Activated T-helper 1 cell treated with anti-CD3 and anti-CD28 coated beads, Interleukin-2, amount 50 U/mL, for 16 hours (primary cell): ENCODE measurements at places on chromosomes 5 and 9.

GRCh38 chr5:58548068-58548467 lies 34.8 kb upstream of the RAB3C start:
- DNase-seq, result no peak

DNA sequence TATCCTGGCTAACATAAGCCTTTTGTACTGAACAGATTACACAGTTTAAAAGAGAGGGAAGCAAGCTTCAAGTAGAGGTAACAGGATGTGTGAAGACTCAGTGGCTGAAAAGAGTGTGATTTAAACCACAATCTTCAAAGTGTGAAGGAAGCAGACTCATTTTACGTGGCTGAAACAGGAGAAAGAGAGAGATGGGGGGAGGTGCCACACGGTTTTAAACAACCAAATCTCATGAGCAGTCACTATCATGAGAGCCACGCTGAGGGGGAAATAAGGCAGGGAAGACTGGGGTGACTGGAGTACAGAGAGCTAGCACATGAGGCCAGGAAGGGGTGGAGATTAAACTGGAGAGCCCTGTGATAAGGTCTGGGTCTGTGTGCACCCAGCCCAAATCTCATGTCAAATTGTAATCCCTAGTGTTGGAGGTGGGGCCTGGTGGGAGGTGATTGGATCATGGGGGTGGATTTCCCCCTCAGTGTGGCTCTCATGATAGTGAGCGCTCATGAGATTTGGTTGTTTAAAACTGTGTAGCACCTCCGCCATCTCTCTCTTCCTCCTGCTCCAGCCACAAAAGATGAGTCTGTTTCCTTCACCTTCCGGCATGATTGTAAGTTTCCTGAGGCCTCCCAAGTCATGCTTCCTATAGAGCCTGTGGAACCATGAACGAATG lies 318.6 kb upstream of the CD180 start:
- DNase-seq, result no peak

GRCh38 chr9:78472111-78472510 lies 175.2 kb downstream of the PSAT1 start:
- DNase-seq, result no peak

- no peak for DNase-seq
Observed at GRCh38 chr9:74795803-74796202, 91.9 kb downstream of the TRPM6 start.

- DNase-seq, result no peak
Observed at GRCh38 chr5:134007581-134008265, 2.9 kb upstream of the VDAC1 start.

- no peak for DNase-seq
Observed at GRCh38 chr5:41574391-41574790, 64.0 kb upstream of the PLCXD3 start.

DNA sequence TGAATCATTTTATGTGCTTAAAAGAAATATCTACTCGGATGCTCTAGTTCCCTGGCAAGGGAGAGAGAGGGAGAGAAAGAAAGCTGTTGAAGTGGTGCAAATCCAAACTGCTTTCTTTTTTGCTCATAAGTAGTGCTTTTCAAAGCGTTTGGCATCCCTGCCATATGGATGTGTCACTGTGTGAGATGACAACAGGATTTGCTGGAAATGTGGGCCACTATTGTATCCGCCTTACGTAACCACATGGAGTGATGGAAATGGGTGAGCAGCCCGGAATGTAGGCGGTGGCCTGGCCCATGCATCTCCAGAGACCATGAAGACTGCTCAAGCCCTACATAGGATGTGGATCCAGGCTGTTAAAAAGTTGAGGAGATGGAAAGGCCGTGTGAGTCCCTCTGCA lies 30.8 kb downstream of the TJP2 start:
- no peak for DNase-seq

- DNase-seq, result no peak
Observed at GRCh38 chr5:6448622-6449464, at the start of gene UBE2QL1. TSS of gene UBE2QL1 (plus strand) at chr5:6448859. CDS start at chr5:6448894, 35 bp downstream.

- DNase-seq, result no peak
Observed at GRCh38 chr9:81473708-81474107, 215.6 kb downstream of the TLE1 start.

DNA sequence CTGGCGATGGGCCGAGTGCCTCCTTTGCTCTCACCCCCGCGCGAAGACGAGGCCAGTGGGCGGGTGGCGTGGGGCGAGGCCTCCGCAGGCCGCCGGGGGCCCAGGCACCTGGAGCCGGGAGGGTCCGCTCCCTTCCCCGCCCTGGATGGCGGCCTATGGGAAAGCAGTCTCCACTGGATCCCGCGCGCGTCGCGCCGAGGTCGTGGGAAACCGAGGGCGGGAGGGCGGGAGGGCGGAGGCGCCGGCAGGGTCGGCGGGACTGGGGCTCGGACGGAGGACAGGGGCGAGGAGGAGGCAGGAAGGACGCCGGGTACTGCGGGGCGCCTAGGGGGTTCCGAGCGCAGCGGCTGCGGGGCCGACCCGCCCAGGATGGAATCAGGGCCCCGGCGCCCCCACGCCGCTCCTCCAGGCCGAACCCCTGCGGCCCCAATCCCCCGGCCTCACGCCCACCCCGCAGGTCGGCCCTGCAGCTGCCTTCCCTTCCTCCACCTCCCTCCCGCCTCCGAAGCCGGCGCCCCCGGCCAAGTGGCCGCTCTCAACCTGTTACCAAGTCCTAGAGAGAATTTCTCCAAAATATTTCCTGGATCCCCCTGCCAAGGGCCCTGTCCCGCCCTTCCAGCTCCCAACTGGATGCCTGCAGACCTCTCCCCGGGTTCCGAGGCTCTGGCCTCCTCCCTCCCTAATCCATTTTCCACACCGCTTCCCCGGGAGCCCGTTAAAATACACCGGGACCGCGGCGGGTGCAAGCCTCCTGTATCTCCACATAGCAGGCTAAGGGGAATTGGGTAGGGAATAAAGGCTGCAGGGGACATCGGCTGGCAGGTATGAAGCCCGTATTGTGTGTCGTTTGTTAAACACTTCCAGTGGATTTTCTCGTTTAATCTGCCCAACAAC lies 146.3 kb downstream of the ERCC6L2 start:
- no peak for DNase-seq

- no peak for DNase-seq
Observed at GRCh38 chr9:13832446-13832845, 481.5 kb downstream of the NFIB start.

DNA sequence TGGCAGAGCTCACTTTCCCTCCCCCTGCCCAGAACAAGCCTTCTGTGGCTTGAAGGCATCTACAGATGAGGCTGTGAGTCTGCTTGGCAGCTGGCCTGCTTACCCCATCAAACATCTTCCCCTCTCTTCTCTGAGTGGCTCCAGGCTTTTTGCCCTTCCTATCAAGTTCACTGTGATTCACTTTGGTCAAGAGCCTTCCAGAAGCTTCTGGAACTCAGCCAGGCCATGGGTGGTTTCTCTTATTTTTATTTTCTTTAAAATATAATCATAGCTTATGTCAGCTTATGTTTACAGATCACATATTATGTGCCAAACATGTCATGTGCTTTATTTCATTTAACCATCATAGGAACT lies 267.0 kb downstream of the SEC61B start:
- no peak for DNase-seq

DNA sequence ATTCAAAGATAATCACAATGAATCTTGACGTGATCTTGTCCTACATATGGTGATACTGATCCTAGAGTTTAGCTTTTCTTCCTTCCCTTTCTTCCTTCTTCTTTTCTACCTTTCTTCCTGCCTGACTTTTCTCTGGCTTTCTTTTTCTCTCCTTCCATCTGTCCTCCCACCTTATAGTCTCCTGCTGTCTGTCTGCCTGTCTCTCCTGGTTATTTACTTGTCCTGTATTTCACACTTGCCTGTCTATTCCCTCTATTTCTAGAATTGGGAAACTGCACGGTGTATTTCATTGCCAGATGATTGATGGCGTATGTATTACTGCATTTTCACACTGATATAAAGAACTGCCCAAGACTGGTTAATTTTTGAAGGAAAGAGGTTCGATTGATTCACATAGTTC lies 718.1 kb upstream of the CDH6 start:
- DNase-seq, result no peak

- DNase-seq, result no peak
Observed at GRCh38 chr5:73733219-73733618, 107.2 kb downstream of the ARHGEF28 start.

- no peak for DNase-seq
Observed at GRCh38 chr5:77781076-77781475, 4.9 kb upstream of the TBCA start.

GRCh38 chr5:102781359-102781758 lies 26.3 kb downstream of the PAM start:
- DNase-seq, result no peak

GRCh38 chr5:135651156-135651555 lies 72.4 kb upstream of the CXCL14 start:
- DNase-seq, result no peak

- DNase-seq, result no peak
Observed at GRCh38 chr9:35538361-35539234, 48.7 kb downstream of the RUSC2 start.

- no peak for DNase-seq
Observed at GRCh38 chr5:122391621-122392020, 79.6 kb downstream of the SNCAIP start.

DNA sequence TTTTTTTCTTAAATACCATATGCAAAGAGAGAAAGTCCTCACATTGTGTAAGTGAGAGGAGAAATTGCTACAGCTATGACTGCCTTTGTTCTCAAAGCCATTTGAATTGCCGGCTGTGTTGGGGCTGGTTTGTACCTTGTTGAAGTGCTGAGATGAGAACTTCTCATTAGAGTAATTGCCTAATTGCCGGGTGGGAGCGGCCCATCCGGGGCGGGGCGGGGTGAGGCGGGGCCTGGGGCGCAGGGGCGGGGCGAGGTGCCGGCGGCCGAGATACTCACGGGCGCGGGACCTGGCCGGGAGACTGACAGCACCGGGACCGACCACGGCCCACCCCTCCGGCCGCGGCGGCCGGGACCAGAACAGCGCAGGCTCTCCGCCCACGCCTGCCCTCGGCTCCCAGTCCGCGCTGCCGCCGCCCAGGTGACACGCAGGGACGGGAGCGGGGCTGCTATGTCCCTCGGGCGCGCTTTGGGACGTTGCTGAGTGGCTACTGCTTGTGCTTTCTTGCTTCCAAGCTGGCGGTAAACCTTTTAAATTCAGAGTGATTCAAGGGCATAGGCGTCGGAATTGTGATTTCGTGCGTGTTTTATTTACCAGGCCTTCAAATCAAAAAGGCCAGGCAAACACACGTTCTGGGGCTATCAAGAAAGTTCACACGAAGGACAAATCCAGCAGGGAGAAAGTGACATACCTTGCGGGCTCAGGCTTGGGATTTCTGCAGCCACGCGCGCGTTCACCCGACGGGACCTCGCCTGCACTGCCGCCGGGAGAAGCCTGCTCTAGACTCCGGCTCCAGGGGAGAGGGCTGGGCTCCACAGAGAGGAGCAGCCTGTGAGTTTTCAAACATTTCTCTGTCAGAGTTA lies 269.1 kb downstream of the FANCC start:
- peak; percentile 19 for DNase-seq

DNA sequence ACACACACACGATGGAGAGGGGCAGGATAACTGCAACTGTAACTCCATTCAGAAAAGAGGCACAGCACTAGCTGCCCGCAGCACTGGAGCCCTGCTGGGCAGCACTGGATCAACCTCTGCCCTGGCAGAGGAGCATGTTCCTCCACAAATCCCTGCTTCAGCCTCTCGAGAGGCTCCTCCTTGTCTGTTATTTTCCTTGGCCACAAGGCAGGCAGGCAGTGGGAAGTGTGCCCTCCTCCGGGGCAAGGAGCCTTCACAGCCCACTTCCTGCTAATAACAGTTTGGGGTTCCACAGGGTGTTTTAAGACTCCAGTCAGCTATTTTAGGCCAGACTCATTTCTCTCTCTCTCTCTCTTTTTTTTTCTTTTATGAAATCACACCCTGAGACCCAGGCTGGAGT lies 11.8 kb downstream of the FXN start:
- no peak for DNase-seq

- no peak for DNase-seq
Observed at GRCh38 chr5:68834491-68834981, 259.3 kb upstream of the SLC30A5 start.

- no peak for DNase-seq
Observed at GRCh38 chr9:2610985-2611384, 10.6 kb upstream of the VLDLR start.

- no peak for DNase-seq
Observed at GRCh38 chr9:110599468-110599867, 19.9 kb upstream of the SVEP1 start.

DNA sequence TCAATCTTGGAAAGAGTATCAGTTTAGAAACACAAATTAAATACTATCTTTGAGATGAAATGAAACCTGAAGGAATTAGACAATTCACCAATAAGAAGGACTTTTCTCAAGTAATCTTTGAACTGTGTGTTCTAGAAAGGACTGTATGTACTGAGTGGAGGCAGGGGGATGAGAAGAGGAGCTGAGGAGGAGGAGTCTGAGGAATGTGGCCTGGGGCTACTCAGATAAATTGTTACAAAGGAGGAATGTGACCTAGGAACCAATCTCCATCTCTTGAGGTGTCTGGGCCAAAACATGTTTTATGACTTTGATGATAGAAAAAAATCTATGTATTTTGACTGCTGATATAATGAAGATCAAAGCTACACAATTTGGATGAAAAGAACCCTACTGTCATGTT lies 124.3 kb upstream of the ANKRD55 start:
- DNase-seq, result no peak

- no peak for DNase-seq
Observed at GRCh38 chr5:148523139-148523538, 131.2 kb downstream of the HTR4 start.

GRCh38 chr9:137435381-137435891 lies 5.7 kb downstream of the ENTPD8 start:
- DNase-seq, result no peak

GRCh38 chr9:18365651-18366050 lies 108.3 kb upstream of the ADAMTSL1 start:
- no peak for DNase-seq
